B cell (primary cell): ENCODE measurements at places on chromosomes 7 and 10.
A peak's percentile ranks its signal among the peaks of the same experiment; 100 is the strongest.

DNA sequence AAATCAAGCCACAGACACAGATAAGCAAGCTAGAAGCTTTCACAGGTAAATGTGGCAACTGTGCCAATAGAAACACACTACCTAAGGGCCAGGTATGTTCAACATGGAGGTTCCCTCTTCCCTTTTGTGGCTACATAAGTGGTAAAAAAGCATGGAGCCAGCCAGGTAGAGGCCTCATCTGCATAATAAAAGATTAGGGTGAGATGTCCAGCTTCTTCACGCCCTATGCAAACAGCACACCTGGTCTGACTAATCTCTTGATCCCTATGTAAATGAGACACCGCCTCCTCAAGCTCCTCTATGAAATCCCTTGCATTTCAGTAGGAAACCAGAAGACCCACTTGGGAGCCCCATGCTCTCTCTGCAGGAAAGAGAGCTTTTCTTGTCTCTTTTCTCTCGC is 282.2 kb downstream of the NEBL start:
- DNase-seq, result no peak

DNA sequence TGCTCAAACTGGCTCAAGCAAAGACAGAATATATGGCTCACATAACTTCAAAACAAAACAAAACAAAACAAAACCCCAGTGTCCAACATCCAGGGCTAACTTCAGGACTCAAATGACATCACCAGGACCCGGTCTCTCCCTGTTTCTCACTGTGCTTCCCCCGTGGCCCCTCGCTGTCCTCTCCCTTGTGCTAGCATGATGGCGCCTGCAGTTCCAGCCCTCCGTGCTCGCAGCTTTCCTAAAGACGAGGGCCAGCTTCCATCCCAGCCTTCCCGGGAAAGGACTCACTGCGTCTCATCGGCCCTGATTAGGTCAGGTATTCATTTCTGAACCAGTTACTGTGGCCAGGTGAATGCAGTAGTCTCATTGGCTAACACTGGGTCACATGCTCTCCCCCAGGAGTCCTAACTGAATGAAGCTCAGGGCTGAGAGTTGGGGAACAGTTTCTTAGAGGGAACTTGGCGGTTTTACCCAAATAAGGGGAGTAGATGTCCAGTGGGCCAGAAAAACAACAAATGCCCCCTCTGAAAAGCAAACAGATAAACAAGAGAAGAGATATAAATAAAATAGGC is 33.0 kb upstream of the CTBP2 start:
- DNase-seq, result no peak

DNA sequence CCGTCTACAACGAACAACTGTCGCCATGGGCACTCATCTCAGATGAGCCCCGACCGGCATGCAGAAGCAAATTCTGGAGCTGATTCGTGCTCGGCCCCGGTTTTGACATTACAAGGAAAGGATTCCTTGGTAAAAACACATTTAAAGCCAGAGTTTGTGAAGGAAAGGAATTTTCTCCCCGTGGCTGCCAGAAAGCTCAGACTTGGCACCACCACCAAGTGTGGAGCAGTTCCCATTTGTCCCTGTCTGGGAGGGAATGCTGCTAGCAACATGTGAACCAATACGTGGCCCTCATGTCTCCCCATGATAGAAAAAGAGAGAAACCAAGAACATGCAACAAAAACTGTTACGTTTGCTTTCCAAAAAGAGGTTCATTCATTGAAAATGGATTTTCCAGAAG is 55.2 kb upstream of the DDC start:
- DNase-seq, result no peak

DNA sequence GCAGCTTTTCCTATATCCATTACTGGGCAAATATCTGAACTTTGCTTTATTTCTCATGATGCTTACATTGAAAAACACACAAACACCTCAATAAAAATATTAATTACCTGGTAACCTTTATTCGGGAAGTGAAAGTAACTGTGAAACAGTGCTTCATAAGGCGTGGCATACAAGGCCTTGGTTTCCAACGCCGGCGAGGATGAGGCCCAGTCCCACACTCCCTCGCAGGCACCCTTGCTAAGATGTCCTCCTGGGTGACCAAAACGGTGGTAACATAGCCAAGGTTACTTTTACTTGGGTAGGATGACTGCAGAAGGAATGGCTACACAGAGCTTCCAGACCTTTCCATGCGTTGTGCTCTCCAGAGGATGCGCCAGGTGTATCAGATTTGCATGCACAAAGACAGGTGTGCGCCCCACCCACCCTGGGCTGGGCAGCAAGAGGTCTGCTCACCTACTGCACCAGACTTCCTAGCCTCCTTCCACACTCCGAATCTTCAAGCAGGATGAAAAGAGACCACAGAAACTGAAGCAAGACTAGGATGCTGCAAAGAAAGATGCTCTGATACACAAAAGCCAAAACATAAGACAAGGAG is 13.3 kb upstream of the DAGLB start:
- DNase-seq, result no peak

DNA sequence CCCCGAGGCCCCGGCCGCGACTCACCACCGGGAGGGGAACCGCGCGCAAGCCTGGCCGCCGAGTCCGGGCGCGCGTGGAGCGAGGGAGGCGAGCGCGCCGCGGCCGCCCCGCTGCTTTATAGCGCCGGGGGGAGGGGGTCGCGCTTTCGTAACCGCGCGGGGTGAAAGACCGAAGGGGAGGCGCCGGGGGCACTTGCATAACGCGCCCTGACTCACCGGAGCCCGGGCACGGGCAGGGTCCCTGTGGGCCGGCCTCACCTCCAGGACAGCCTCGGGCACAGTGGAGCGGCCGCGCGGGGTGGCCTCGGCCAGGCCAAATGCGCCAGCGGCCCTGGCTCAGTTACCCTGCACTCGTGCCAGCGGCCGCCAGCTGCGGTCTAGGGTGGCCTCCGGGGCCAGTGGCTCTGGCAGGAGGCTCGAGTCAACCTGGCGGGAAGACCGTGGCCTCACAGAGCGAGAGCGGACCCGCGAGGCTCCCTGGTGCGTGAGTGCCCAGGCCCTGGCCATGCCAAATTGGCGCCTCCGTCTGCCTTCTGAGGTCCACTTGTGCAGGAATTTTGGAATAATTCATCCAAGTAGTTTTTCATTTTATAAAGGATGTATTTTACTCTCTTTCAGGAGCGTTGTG is at the start of gene RBP4:
Gene RBP4 (minus strand): TSS at position 90 of the 628 bp plus-strand sequence. CDS start 207 bp downstream, outside the sequence.
- no peak for DNase-seq

- no peak for DNase-seq
Measured at GRCh38 chr10:113127261-113127900, 177.3 kb downstream of the TCF7L2 start.

GRCh38 chr10:1733720-1734119 is 3.6 kb downstream of the ADARB2 start:
- no peak for DNase-seq

- DNase-seq, result no peak
Measured at GRCh38 chr7:52270301-52270700, 765.1 kb upstream of the POM121L12 start.

- DNase-seq, result no peak
Measured at GRCh38 chr10:6542999-6543430, 37.1 kb downstream of the PRKCQ start.

DNA sequence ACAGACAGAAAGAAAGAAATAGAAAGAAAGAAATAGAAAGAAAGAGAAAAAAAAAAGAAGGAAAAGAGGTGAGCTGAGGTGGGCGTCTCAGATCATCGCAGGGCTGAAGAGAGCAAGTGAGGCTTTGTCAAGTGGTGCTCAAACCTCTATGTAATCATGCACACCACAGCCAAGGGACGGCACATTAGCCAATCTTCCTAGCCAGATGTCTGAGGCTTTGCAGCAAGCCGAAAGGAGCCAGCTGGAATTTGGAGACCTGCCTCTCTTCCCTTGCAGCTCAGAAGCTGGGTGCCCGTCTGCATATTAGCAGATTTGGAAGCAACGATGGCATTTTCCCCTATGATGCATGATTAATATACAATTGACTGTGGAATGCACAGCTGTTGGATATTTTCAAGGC is 52.5 kb downstream of the ADRA2A start:
- no peak for DNase-seq

GRCh38 chr7:95636140-95636940 is 40.0 kb upstream of the PDK4 start:
- DNase-seq, result peak; percentile 7

- no peak for DNase-seq
Measured at GRCh38 chr10:52672880-52673279, 99.7 kb downstream of the MBL2 start.

DNA sequence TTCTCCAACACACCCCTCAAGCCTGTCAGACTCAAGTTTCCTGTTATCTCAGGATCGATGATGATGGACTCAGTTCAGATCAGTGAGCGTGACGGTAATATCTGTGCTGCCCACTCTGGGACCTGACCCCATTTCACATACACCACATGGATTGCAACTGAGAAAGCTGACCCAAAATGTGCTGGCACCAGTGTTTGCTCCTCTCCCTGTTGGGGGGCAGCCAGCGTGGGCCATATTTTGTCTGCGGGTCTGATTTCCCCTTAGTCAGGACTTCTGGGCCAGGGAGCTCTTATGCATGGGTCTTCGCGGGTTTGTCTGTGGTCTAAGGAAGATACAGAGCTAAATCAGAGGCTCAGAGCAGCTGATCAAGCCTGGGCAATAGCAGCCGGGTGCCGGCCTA is 42.6 kb upstream of the TRIM8 start:
- DNase-seq, result no peak

DNA sequence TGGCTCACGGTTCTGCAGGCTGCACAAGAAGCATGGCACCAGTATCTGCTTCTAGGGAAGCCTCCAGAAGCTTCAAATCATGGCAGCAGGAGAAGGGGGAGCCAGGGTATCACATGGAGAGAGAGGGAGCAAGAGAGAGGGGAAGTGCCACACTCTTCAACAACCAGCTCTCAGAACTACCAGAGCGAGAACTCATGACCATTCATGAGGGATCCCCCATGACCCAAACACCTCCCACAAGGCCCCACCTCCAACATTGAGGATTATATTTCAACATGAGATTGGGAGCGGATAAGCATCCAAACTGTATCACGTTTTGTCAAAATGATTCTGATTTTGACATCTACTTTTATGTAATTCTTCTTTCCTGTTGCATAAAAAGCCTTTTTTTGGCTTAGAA is 38.5 kb downstream of the CREM start:
- no peak for DNase-seq

GRCh38 chr7:57769131-57769530 is 319.2 kb downstream of the ZNF716 start:
- no peak for DNase-seq

- DNase-seq, result no peak
Measured at GRCh38 chr7:76008156-76008687, 13.8 kb upstream of the TMEM120A start.

DNA sequence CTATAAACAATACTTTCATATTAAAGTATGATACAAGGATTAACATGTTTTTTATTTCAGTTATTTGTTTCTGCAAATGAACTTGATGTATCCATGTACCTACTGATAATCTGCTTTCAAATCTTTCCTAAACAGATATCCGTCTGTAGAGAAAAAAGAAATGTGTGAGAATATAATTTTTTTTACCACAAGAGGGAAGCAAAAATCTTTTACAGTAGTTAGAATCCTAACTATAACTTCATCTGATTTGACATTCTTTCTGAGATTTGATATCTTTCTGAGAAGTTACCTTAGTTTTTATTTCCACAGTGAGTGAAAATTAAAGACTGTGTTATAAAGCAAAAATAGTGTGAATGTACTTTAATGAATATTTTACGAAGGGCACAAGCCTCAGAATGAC is 203.9 kb upstream of the PCLO start:
- DNase-seq, result no peak

DNA sequence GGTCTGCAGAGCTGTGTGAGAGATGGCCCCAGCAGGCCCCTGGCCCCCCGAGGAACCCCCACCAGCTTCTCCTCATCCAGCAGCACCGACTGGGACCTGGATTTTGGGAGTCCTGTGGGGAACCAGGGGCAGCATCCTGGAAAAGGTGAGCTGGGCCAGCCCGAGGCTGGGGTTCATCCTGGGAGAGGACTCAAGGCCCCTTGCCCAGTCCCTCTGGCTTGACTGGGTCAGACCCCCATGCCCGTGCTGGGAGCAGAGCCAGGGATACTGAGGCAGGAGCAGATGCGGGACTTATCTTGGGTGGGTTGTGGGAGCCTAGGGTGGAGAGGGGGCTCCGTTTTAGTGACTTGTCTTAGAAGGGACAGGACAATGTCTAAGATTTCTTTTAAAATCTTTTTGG is 47.5 kb downstream of the ZNF467 start:
- DNase-seq, result no peak

DNA sequence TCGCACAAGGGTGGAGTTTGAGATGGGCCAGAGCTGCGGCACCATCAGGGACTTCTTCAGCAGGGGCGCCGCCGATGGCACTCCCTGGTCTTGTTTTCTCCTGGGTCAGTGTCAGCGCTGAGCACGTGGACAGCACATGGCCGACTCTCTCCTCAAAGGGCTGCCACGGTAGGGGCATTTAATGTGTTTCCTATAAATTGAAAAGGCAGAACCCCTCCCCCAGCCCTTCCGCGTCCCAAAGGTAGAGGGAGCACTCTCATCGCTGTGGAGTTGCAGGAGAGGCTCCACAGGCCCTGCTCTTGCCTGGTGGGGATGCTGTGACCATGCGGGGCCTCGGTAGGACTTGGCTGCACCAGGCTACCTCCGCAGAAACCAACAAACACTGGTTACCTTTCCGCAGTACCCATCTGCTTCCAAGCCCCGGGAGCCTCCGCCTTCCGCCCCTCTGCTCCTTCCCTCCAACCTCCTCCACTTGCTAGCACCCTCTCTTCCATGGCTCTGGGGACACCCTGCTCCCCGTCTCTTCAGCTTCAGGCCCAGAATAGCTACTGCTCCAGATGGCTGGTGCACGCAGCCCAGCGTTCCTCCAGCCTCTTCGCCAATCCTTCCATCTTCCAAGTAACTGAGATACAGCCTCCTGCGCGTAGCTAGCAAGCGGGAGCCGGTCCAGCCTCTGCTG is 166.3 kb upstream of the ADCY1 start:
- DNase-seq, result no peak

DNA sequence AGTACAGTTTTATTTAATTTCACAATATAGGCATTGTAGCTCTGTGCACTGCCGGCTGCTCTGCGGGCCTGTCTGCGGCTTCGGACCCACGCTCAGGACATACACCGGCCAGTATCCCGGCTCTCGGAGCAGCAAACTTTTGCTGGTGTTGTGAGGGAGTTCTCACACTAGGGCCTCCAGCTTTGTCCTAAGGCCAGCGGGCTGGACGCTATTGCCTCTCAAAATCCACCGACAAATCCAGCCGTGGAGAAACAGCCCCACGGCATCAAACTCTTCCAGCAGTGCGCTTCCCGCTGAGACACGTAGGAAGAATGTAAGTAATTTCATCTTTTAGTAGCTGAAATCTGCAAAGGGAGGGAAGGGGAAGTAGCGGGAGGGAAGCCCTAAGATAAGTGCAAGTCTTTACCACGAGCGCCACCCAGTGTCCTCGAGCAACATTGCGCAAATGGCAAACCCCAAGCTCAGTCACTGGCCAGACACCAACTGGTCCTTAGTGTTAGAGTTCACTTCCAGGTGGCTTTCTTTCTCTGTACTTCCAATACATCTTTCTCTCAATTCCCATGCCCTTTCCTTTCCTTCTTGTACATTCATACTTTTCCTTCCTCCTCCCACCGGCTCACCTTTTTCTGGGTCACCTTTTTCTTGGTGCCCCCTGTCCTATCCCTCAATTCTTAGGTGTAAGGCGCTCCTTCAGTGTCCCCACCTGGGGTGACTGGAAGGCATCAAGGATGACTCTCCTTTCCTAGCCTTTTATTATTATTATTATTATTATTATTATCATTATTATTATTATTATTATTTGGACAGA is 3.0 kb upstream of the DLX5 start:
- peak; percentile 76 for DNase-seq

GRCh38 chr10:112958275-112958995 is 8.4 kb downstream of the TCF7L2 start:
- DNase-seq, result no peak

GRCh38 chr7:156107957-156108356 is 295.7 kb upstream of the SHH start:
- DNase-seq, result no peak
